ENCODE measurements at places on chromosomes 11 and 22. TPM values are rescaled to one million over a fixed set of nuclear protein-coding genes. Genes with fewer than 3 reads are reported as not detected.
A peak's percentile ranks its signal among the peaks of the same experiment; 100 is the strongest.

The OR52H1 gene
- polyA plus RNA-seq = not detected

The KREMEN1 gene
- not detected for polyA plus RNA-seq

The APOC3 gene
- not detected for polyA plus RNA-seq

The OR2AT4 gene
- not detected for polyA plus RNA-seq

- DNase-seq = no peak
- H3K36me3 ChIP-seq = peaks cover 22% of the 10 kb centered on the region
- H3K4me3 ChIP-seq = no peak overlapping the region
- H3K27ac ChIP-seq = peak overlapping the region; percentile 54
Measured at GRCh38 chr11:47477323-47477722, 28.4 kb upstream of the RAPSN start.

GRCh38 chr11:124761301-124762104, 587 bp downstream of the ESAM start:
- no peaks in the 10 kb centered on the region for H3K36me3 ChIP-seq
- peak; percentile 30 for DNase-seq
- peak overlapping the region; percentile 71 for H3K27ac ChIP-seq
- peaks cover 51% of the 10 kb centered on the region for H3K4me1 ChIP-seq
- no peaks in the 10 kb centered on the region for H3K27me3 ChIP-seq
- H3K4me3 ChIP-seq = peak overlapping the region; percentile 96

GRCh38 chr11:76680518-76681425, 10.2 kb upstream of the LRRC32 start:
- no peaks in the 10 kb centered on the region for H3K36me3 ChIP-seq
- peak overlapping the region; percentile 1 for H3K4me3 ChIP-seq
- peaks cover 43% of the 10 kb centered on the region for H3K4me1 ChIP-seq
- peak; percentile 78 for DNase-seq

DNA sequence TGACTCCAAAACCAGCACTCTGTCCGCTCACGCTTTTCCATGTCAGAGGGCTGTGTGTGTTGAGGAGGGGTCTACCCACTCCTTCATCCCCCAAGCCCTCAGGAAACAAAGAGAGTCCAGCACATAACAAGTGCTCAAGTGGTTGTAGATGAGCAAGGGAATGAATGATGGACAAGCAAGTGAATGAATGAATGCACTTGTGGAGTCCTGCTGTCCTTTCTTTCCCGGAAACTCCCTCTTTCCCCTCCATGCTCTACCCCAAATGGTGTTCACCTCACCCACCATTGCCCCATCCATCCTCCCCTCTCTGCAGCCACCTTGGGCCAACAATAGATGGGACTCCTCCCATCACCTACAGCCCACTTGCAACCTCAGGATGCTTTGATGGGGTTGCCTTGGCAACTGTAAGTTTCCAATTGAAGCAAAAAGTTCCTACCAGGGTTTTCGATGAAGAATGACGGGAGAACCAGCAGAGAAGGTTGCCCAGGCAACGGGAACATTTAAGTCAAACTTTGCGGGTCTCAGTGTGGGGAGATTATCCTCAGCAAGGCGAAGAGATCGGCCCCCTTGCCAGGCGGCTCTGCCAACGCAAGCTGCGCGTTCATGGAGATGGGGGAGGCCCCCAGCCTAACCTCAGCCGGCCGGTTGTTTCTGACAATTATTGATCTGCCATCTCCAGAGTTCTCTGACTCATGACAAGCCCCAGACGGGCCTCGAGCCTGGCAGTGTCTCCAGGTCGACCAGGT, 51.1 kb downstream of the MCM5 start:
- peaks cover 8% of the 10 kb centered on the region for H3K4me1 ChIP-seq
- no peak for DNase-seq
- H3K36me3 ChIP-seq = peaks cover 15% of the 10 kb centered on the region

DNA sequence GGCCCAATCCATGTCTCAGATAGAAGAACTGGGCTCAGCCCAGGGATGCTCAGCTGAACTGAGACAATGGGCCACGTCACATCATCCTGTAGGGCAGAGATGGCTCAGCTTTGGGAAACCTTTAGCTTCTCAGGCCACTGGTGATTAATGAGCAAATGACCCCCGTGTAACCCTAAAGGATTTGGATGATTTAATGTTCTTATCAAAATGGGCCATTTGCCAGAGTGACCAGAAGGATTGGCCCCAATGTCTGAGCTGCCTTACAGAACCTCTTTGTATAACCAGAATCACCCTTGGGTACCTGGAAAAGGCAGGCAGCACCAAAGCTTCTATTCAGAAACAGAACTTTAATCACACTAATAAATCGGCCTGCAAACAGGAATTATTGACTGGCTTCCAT, 73.7 kb downstream of the ABTB2 start:
- no peak overlapping the region for H3K27ac ChIP-seq
- H3K4me1 ChIP-seq = no peaks in the 10 kb centered on the region
- H3K36me3 ChIP-seq = no peaks in the 10 kb centered on the region
- no peak overlapping the region for H3K4me3 ChIP-seq
- no peak for DNase-seq
- no peaks in the 10 kb centered on the region for H3K27me3 ChIP-seq

DNA sequence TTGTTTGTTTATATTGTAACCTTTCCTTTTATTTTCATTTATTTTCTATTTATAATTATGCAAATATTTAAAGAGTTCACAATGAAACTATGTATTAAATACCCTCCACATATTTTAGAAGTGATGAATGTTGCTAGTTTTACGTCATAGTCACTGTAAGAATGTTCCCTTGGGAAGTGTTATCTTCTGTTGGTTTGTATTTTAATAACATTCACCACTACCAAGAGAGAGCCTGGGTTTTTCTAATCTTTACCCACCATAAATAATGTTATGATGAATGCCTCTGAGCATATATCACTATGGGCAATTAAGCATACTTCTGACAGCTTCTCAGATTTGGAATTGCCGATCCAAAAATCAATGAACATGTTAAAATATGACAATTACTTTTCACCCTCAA, 80.7 kb downstream of the GGT1 start:
- H3K36me3 ChIP-seq = no peaks in the 10 kb centered on the region
- H3K4me3 ChIP-seq = no peak overlapping the region
- peaks cover 9% of the 10 kb centered on the region for H3K4me1 ChIP-seq
- H3K27ac ChIP-seq = no peak overlapping the region

- peak; percentile 88 for DNase-seq
- peak overlapping the region; percentile 82 for H3K4me3 ChIP-seq
- H3K27me3 ChIP-seq = no peaks in the 10 kb centered on the region
Measured at GRCh38 chr11:73189315-73189714, 28.8 kb upstream of the P2RY2 start.

DNA sequence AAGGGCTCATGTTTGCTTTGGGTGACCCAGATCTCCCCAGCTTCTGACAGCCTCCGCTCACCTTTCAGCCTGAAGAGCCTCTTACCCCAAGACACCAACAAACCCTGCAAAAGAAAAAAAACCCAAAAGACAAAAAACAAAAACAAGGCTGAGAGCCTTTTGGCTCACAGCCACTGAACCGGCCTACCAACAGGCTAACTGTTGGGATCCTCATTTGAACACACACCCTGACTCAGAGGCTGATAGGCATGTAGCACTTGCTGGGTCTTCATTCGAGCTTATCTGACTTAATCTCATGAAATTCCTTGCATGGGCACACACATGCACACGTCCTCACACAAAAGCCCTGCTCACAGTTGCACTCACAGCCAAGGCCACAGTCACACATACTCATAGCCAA, 22.9 kb upstream of the TSKU start:
- DNase-seq = no peak
- H3K4me3 ChIP-seq = no peak overlapping the region
- no peaks in the 10 kb centered on the region for H3K4me1 ChIP-seq
- H3K36me3 ChIP-seq = no peaks in the 10 kb centered on the region
- peaks cover 28% of the 10 kb centered on the region for H3K27me3 ChIP-seq

GRCh38 chr11:32015427-32015826, 75.4 kb upstream of the RCN1 start:
- no peaks in the 10 kb centered on the region for H3K4me1 ChIP-seq
- H3K4me3 ChIP-seq = no peak overlapping the region
- no peak for DNase-seq
- no peaks in the 10 kb centered on the region for H3K36me3 ChIP-seq
- H3K27me3 ChIP-seq = peaks cover 43% of the 10 kb centered on the region

- H3K4me1 ChIP-seq = no peaks in the 10 kb centered on the region
- H3K27me3 ChIP-seq = peaks cover 37% of the 10 kb centered on the region
- no peaks in the 10 kb centered on the region for H3K36me3 ChIP-seq
Measured at GRCh38 chr11:33545931-33546330, 154.7 kb downstream of the C11orf91 start.

- no peak overlapping the region for H3K27ac ChIP-seq
- no peak overlapping the region for H3K4me3 ChIP-seq
- H3K4me1 ChIP-seq = peaks cover 45% of the 10 kb centered on the region
- peaks cover 13% of the 10 kb centered on the region for H3K36me3 ChIP-seq
- H3K27me3 ChIP-seq = no peaks in the 10 kb centered on the region
Measured at GRCh38 chr11:60902625-60903024, 3.8 kb downstream of the PRPF19 start.

GRCh38 chr22:25169278-25170031, 30.2 kb upstream of the CRYBB3 start:
- peaks cover 9% of the 10 kb centered on the region for H3K27me3 ChIP-seq
- H3K27ac ChIP-seq = no peak overlapping the region
- no peaks in the 10 kb centered on the region for H3K4me1 ChIP-seq
- H3K4me3 ChIP-seq = no peak overlapping the region
- DNase-seq = no peak

DNA sequence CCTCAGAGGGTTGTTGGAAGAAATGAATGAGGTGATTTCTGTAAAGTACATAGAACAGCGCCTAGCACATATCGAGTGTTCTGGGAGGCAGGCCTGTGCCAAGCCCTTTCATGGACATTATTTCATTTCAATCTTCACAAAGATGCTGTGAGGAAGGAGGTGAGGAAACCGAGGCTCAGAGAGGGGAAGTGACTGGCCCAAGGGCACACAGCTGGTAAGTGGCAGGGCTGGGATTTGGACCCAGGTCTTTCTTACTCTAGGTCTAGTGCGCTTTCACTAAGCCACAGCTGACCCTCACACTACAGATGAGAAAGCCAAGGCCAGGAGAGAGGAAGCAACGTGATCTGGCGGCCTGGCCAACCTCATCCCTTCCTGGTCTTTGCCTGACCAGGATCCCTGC, 2.0 kb downstream of the PELI3 start:
- H3K27ac ChIP-seq = no peak overlapping the region
- no peak for DNase-seq

- H3K4me1 ChIP-seq = no peaks in the 10 kb centered on the region
- H3K36me3 ChIP-seq = no peaks in the 10 kb centered on the region
Measured at GRCh38 chr22:32444068-32444467, 20.2 kb downstream of the BPIFC start.
